Left ventricle myocardium inferior (tissue), 1 donor: ENCODE measurements at places on chromosomes 6 and 20. TPM values are rescaled to one million over a fixed set of nuclear protein-coding genes. Genes with fewer than 3 reads are reported as not detected.

The ENPP5 gene
- total RNA-seq: 3.0 TPM

DNA sequence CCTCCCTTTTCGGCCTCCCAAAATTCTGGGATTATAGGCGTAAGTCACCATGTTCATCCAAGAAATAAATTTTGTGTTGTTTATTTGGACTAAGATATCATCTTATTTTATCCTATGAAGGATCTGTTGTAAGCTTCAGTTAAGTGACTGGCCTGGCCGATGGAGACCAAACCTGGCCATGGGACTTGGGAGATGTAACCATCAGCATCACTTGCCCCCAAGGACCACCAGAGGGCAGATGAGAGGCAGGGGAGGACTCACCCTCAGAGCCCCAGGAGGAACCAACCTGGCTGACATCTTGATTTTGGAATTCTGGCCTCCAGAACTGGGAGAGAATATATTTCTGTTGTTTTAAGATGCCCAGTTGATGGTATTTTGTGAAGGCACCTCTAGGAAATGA lies 266.7 kb downstream of the CDH26 start:
- DNase-seq: no peak

The PRKN gene
- total RNA-seq: 25.5 TPM

The FRMD1 gene
- total RNA-seq: 0.16 TPM

- no peak for DNase-seq
Observed at GRCh38 chr6:137247724-137248123, 28.5 kb upstream of the IFNGR1 start.

- DNase-seq: no peak
Observed at GRCh38 chr6:119241111-119241465, 108.5 kb downstream of the MAN1A1 start.

The SPDEF gene
- 0.11 TPM for total RNA-seq

The NT5DC1 gene
- 64.3 TPM for total RNA-seq

The SPTLC3 gene
- total RNA-seq: 9.0 TPM

The NCOA7 gene
- total RNA-seq: 10.3 TPM

DNA sequence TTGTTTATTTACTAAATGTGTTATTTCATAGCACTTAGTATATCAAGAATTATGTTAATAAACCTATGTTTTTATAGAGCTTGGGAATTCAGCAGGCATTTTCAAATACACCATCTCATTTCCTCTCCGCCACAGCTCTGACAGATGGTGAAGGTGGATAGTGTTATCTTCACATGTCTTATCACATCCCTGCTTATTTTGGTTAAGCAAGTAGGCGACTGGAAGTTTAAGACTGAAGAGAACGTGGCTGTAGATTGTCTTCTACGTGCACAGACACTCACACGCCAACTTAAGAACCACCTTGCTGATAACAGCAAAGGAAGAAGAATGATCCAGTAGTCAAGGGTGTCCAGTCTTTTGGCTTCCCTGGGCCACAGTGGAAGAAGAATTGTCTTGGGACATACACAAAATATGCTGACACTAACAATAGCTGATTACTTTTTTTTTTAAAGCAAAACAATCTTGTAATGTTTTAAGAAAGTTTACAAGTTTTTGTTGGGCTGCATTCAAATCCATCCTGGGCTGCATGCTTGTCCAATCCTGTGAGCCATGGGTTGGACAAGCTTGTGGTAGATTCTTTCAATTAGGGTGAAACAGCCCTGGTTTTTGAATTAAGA lies 43.3 kb upstream of the SCGN start:
- no peak for DNase-seq

The SIGLEC1 gene
- total RNA-seq: 6.4 TPM

The KCNQ5 gene
- 0.11 TPM for total RNA-seq

- no peak for DNase-seq
Observed at GRCh38 chr6:149164199-149164750, 153.2 kb upstream of the TAB2 start.

- no peak for DNase-seq
Observed at GRCh38 chr20:57743450-57744095, 33.8 kb upstream of the PMEPA1 start.
